ENCODE measurements at places on chromosomes 5 and 9. TPM values are rescaled to one million over a fixed set of nuclear protein-coding genes. Genes with fewer than 3 reads are reported as not detected.

ACTBL2 gene
- total RNA-seq, result under 0.01 TPM

DOCK8 gene
- 0.26 TPM for total RNA-seq

DNA sequence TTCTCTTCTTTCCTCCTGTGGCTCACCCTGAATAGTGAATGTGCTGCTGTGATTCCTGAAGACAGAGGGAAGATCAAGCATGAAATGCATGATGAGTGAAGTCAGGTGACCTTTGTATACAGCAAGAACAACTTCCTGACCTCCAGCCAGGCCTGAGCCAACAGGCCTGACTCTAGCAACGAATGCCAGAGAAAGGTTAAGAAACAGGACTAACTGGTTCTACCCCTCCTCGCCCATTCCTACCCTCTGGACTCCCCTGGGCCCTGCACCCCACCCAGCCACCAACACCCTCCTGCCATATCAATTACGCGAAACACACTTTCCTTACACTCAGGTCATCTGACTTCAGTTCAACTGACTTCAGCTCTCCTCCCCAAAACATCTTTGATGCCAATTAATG lies 4.9 kb downstream of the SUSD1 start:
- DNase-seq, result peak; percentile 93

PAIP1 gene
- total RNA-seq, result 136 TPM

GRCh38 chr5:119398727-119399466 lies 43.1 kb downstream of the TNFAIP8 start:
- no peak for DNase-seq

FCHO2 gene
- 10.5 TPM for total RNA-seq

GRCh38 chr5:56259002-56259511 lies 25.9 kb upstream of the ANKRD55 start:
- peak; percentile 73 for DNase-seq

All from bronchial epithelial cell (primary cell).